ENCODE measurements at places on chromosomes 16 and 17.

DNA sequence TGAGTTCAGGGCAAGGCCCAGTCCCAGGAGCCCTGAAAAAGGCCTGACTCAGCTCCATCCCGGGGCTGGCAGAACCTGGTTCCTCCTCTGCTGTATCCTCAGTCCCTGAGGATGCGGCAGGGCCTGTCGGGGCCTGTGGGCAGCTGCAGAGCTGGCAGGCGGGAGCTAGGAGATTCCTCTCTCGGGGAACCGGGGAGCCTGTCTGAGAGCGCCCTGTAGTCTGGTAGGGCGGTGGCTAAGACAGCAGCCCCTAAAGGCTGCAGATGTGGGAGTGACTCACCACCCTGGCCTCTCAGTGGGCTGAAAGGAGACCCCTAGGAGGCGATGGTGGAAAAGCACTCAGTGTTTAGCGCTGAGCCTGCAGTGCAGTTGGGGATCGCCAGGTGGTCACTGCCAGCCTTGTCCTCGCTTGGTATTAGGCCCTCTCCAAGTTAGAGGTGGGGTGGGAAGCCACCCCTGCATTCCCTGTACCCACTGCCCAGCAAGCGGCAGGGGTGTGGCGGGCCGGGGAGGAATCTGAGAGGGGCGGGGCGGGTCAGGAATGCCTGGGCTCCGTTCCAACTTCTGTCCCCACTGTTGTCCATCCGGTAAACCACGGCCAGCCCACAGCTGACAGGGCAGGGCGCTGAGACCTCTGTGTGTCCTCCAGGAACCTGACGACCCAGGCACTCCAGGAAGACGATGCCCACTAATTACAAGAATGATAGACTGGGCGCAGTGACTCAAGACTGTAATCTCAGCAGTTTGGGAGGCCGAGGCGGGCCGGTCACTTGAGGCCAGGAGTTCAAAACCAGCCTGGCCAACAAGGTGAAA, 29.5 kb upstream of the CDH1 start:
- peak; percentile 73 for DNase-seq

DNA sequence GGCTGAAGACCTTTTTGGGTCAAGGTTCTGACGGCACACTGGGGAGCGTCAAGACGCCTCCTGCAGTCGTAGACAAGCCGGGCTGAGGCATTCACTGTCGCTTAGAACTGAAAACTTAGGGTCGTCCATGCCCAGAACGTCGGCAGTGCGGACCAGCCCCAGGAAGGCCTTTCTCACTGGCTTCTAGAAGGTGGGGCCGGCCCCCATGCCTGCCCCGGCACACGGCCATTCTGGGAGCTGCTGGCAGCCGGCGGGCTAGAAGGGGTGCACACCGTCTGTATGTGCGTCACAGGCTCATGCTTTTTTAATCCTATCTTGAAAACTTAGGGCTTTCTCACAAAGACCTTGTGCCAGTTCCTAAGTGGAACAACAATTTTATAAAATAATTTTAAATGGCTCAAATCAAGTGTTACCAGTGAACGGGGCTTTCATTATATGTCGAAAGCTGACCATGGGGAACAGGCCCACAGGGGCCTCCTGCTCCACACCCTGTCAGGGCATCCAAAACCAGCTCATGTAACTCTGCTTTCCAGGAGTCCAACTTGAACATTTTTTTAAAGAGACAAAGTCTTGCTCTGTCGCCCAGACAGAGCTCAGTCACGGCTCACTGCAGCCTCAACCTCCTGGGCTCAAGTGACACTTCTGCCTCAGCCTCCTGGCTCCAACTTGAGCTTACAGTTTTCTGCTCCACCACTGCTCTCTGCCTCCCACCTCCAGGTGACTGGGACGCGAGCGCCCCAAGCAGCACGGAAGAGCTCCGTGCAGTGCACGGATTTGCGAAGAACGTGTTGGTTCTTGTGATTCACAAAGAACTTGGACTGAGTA, 111.2 kb downstream of the ANKRD11 start:
- no peak for DNase-seq

DNA sequence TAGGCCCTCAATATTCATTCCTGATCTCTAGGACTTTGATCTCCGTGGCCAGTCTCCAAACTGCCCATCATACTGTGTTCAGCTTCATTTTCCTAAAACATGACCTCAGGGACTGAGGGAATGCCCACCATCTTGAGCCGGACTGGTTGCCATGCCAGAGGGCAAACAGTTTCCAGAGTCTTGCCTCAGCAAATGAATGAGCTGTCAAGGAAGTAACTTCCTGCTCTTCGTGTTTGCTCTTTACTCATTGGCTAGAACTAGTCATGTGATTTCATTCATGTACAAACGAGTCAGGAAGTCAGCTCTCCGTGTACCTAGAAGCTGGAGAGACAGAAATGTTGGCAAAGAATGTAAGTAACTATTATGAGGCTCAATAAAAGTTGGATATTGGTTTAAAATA, 50.2 kb downstream of the ANKFN1 start:
- no peak for DNase-seq

DNA sequence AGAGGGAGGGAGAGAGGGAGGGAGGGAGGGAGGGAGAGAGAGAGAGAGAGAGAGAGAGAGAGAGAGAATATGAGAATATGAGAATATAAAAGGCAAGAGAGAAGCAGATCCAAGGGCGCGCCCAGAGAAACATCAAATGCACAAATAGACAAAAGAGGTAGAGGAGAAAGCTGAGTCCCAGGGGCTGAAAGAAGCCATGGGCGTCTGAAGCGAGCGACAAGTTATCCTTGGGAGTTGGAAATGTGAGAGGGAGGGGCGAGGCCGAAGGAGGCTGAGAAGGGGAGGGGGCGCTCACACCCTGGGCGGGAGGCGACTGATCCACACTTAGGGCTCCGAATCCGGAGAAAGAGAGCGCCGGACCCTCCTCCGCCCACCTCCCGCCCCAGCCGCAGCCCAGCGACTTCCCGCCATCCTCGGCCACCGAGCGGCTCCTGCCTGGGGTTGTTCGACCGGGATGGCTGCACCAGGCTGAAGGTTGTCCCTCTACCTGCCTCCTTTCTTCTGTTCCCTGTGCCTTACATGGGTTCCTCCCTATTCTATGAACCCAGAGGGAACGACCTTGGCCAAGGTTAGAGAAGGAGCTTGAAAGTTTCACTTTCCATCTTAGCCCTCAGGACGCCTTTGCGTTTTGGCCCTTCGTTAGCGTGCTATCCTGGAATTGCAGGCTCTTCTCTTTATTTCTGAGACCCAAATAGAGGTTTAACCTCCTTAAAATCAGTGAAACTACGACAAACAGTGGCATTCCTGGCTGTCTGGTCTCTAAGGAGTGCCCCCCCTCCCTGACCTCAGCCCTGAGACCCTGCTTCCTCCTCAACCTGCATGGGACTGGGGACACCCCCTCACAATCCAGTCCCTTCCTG, 21.2 kb upstream of the HOXB9 start:
- no peak for DNase-seq

DNA sequence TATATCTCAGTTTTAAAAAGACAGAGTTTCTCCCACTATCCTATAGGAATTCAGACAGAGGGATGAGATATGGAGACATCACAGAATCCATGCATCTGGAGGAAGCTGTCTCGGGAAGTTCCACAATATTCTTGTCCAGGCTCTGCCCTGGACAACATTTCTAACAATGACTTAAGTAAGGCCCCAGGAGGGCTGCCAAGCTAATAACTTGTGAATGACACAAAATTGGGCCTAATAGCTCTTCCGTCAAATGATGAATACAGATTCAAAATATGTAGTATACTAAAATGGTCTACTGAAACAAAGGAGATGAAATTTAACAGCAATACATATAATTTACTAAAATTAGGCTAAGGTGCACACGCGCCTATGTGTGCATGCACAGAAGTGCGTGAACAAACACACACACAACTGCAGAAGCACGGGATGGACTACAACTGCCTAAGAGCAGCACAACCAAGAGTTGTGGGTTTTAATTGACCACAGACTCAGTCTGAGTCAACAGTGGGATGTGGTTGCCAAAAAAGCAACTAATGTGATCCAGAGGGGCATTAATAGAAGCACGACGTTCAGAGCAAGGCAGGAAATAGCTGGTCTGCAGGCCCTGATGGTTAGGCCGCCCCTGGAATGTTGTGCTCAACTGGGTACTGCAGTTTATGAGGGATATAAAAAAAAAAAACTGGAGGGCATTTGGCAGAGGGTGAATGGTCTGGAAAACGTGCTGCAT, 26.3 kb upstream of the HS3ST2 start:
- no peak for DNase-seq

GRCh38 chr16:88764913-88765349, 20.1 kb downstream of the PIEZO1 start:
- DNase-seq, result no peak

- DNase-seq, result no peak
Observed at GRCh38 chr16:84919708-84920107, 91.6 kb downstream of the ZDHHC7 start.

- no peak for DNase-seq
Observed at GRCh38 chr16:56195151-56195550, 3.9 kb downstream of the GNAO1 start.

- DNase-seq, result no peak
Observed at GRCh38 chr17:58195518-58196123, 3.1 kb downstream of the EPX start.

DNA sequence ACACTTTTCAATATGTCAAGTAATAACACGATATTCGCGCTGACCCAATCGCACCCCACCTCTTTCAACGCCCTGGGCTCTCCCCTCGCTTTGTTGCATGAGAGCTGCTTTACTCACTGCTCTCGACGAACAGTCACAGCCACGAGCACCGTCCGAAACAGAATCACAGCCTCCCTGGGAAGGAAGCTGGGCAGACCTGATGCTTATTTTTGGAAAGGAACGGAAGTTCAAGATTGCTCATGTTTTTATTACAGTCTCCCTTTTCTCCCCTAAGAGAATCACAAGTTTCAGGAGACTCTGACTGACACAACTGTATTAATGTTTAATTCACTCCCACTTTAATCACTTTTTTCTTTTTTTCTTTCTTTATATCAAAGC, 67.8 kb downstream of the ANKRD11 start:
- no peak for DNase-seq

- DNase-seq, result no peak
Observed at GRCh38 chr16:84806256-84806889, 13.4 kb upstream of the CRISPLD2 start.

Measured in left forelimb (tissue), 1 donor.